OCI-LY7 (cell line): ENCODE measurements at places on chromosomes 16 and 17. TPM values are rescaled to one million over a fixed set of nuclear protein-coding genes. Genes with fewer than 3 reads are reported as not detected.
A peak's percentile ranks its signal among the peaks of the same experiment; 100 is the strongest.

ZG16B gene
- 2.5 and 2.6 TPM in 2 replicates for total RNA-seq

INCA1 gene
- total RNA-seq = 0.82 and 1.2 TPM in 2 replicates

KRTAP4-3 gene
- not detected in 2 replicates for total RNA-seq

TP53TG3F gene
- not detected in 2 replicates for total RNA-seq

PIK3R6 gene
- total RNA-seq = not detected in 2 replicates

GRCh38 chr17:1709403-1709951 is 700 bp downstream of the TLCD2 start:
- no peak for DNase-seq

GRCh38 chr17:63497708-63498483 is 21.0 kb downstream of the ACE start:
- DNase-seq = peak; percentile 59

DNA sequence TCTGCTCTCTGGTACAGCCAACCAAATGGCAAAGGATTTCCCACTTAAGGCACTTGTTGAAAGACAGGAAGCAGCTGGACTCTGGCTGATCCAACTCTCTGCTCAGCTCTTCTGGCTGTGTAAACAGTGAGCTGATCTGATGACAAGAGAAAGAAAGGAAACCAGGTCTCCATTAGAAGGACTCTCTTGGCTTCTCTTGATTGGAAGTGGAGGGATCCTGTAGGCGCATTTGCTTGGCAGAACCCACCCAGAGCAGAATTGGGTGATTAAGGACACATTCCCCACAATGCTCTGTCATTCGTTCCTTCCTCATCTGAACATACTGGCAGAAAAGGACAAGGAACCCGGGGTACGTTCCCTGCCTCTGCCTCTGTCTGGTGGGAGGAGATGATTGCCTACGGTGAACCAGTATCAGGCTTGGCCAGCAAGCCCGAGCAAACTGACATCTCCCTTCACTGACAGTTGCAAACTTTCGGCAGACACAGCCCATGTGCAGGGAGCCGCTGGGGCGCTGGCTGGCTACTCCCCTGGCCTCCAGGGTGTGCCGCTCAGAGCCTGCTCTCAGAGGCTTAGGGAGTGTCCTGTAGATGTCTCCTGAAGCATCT is 29.1 kb downstream of the LDHD start:
- DNase-seq = no peak

- DNase-seq = peak; percentile 31
Measured at GRCh38 chr17:82031885-82032627, 578 bp downstream of the RAC3 start.

- DNase-seq = no peak
Measured at GRCh38 chr17:61307905-61308886, 91.4 kb upstream of the TBX2 start.

GRCh38 chr16:79098907-79099306 is 501.6 kb downstream of the MAF start:
- DNase-seq = no peak

DNA sequence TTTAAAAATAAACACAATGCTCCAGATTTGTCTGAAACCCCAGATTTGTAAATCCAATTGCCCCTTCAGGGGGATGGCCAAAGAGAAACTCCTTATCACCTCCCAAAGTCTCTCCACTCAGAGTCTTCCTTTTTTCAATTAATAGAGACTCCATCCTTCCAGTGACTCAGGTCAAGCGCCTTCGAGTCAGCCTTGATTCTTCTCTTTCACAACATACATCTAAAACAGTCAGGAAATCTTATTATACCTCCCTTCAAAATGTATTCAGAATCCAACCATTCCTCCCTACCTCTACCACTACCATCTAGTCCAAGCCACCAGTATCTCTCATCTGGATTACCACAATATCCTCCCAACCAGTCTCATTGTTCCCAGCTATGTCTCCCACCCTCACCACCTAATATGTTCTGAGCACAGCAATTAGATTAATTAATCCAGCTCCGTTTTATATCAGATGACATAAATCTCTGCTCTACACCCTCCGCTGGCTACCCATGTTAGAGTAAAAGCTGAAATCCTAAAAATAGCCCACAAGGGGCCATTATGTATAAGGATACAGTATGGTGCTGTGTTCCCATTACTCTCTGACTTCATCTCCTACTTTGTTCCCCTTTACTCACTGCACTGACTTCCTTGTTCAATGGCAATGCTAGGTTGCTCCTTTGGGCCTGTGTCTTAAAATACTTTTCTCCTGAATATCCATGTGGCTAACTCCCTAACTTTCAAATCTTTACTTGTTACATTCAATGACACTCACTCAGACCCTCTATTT is 11.8 kb downstream of the SIAH1 start:
- no peak for DNase-seq

DNA sequence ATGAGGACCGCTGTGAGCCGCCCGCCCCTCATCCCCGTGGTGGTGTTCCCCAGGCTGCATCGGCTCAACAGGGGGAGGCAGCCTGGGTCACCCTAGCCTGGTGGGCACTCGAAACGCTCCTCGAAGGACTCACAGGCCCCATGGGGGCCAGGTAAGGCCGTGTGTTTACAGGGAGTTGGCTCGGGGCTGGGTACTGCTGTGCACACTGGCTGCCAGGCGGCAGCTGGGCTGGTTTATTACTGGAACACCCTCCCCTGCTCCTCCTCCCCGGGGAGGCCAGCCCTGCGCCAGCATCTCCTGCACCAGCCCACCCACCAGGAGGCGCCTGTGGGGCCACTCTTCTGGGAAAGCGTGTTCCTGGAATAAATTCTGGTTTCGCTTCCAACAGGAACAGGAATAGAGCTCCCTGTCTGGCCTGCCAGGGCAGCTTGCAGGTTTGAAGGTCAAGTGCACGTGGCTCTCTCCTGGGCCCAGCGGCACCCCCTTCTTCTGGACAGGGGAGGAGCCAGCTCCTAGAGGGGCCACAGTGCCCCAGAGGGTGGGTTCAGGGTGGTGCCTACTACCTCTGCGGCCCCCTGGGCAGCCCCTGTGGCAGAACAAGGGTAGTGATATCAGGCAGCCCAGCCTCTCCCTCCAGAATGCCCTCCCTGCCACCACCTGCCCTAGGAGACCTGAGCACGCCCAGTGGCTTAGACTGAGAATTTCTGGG is 11.3 kb downstream of the MCRIP1 start:
- no peak for DNase-seq

DNA sequence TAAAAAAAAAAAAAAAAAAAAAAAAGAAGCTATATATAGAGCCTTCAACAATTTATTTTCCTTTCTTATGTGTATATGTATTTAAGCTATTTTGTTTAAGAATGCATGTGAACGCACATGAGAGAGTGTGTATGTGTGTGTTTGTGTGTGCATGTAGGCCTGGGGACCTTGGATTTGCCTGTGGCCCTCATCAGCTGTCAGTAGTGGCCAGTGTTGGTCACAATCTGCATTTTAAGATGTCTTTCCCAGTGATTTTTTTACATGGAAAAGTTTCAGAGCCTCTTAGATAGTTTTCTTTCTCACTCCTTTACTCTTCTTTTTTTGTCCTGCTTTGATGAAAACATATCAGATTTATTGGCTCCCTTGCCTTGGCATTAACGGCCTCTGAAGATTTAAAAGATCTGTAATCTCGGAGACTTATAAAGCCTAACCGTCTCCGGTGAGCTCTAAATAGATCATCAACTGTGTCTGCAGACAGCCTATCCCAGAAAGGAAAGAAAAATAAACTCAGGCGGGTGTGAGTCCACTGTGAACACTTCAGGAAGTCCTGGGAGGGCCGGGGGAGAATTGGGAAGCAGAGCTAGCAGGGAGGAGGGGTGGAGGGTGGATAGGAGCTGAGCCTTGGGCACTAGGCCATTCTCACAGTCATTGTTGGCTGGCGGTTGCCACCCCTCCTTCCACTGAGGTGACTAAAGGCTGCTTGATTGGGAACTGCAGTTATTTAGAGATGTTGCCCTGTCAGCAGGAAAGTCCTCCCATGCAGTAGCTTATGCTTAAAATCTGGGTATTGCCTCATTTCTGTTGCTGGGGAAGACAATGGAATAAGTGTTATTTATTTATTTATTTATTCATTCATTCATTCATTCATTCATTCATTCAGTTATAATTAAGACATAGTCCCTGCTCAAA is 86.8 kb downstream of the WWP2 start:
- DNase-seq = no peak

GRCh38 chr17:11996722-11997146 is 541 bp downstream of the ZNF18 start:
- peak; percentile 63 for DNase-seq

DNA sequence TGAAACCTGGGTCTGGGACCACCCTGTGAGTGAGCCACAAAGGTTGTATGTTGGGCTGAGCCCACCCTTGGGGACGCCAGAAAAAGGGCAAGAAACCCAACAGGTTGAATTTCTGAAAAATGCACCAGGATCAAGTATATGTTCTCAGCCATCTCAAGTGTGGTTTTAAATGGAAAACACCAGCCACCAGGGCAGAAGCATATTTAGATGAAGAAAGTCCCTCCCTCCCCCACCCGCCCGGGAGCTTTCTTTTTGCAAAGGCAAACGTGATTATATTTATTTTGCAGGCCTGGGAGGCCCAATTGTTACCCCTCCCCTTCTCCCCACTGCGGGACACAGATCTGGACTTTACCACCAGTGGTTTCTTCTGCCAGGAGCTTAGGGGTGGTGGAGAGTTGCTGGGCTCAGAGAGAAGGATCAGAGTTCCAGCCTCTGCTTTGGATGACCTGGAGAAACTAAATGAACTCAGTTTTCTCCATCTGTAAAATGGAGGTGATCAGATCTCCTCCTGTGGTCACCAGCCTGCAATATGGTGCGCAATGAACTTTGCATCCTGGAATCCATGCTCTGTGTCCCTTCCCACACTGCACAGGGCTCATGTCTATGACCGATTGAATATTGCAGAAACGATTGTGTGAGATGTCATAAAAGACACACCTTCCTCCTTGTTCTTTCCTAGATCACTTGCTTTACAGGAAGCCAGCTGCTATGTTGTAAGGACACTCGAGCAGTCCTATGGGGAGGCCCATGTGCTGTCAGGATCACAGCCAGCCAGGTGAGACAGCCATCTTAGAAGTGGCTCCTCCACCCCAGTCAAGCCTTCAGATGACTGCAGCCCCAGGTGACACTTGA is 21.0 kb upstream of the NGFR start:
- no peak for DNase-seq

- no peak for DNase-seq
Measured at GRCh38 chr16:48824271-48824670, 214.3 kb upstream of the N4BP1 start.
